ENCODE measurements at places on chromosomes 6 and 20. TPM values are rescaled to one million over a fixed set of nuclear protein-coding genes. Genes with fewer than 3 reads are reported as not detected.

LZTS3 gene
- 18.8 TPM for total RNA-seq

RNGTT gene
- 2.6 TPM for total RNA-seq

BNIP5 gene
- 0.29 TPM for total RNA-seq

GRCh38 chr6:147678253-147678652, 169.8 kb downstream of the SAMD5 start:
- DNase-seq: no peak

DNA sequence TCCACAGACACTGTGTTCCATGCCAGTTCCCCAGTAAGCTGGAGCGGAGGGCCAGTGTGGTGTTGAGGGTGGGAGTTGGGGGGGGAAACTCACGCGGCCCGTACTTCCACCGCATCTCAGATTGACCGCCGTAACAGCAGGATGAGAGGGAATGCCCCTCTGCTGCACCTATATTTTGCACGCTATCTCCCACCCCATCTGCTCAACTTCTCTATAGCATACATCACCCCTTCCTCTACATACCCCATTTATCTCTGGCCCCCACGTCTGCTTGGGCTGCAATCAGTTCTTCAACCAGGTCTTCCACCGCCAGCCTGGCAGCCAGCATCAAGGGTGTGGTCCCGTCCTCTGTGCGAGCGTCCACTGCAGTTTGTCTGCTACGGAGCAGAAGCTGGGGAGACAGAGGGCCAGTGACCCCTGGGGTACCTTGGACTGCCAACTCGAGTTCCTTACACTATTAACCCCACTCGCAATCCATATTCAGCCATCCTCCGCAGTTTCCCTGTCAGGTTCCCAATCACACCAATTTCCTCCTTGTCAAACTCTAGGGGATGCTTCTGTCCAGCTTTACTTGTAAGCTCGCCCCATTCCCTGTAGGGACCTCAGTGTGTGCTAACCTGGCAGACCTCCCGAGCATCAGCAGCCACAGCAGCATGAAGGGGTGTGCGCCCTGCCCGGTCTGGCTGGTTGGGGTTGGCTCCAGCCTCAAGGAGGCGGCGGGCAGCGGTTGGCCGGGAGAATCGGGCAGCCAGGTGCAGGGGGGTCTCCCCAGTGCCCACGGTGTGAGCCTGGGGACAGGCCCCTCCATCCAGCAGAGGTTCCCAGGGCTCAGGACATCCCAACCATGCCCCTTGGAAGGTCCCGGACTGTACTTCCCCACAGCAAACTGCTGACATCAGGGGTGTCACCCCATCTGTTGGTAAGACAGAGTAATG, 4.5 kb upstream of the GPSM3 start:
- no peak for DNase-seq

ANGPT4 gene
- not detected for total RNA-seq

DNA sequence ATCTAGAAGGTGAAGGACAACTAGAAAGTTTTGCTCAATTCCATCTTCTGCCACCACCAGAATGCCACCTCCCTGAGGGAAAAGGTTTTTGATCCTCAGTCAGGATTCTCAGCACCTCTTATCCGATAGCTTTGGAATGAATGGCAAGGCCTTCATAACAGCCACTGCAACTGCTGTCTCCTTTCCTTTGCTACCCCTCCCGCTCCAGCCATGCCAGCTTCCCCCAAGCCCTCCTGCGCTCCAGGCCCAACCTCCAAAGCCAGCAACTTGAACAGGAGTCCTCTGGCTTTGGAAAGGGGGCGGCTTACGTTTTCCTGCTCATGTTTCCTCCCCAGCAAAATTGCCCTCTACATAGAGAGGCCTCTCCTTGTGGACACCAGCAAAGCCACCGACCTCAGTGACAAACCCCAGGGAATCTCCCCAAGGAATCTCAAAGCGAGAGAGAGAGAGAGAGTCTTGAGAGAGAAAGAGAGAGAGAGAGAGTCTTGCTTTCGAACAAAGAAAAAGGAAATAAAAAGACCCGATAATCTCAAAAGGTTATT, 420 bp upstream of the BTN2A1 start:
- DNase-seq: no peak

GRCh38 chr6:958488-958887, 265.5 kb upstream of the EXOC2 start:
- no peak for DNase-seq

LIME1 gene
- 3.0 TPM for total RNA-seq

DNA sequence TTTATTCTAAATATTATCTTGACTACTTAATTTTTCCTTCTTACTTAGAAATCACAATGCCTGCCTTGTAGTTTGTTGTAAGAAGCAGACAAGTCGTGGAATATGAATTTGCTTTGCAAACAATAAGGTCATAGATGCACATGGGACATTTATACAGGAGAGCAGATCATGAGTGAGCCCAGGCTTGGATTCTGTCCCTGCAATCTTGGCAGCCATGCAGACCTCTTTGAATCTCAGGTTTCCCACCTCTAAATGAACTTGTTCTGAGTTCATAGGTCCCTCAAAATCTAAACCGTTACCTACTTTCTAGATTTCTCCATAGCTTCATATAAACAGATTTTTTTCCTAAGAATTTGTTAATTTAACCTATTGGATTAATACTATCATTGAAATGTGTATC, 19.5 kb downstream of the KIAA0408 start:
- DNase-seq: no peak

DNA sequence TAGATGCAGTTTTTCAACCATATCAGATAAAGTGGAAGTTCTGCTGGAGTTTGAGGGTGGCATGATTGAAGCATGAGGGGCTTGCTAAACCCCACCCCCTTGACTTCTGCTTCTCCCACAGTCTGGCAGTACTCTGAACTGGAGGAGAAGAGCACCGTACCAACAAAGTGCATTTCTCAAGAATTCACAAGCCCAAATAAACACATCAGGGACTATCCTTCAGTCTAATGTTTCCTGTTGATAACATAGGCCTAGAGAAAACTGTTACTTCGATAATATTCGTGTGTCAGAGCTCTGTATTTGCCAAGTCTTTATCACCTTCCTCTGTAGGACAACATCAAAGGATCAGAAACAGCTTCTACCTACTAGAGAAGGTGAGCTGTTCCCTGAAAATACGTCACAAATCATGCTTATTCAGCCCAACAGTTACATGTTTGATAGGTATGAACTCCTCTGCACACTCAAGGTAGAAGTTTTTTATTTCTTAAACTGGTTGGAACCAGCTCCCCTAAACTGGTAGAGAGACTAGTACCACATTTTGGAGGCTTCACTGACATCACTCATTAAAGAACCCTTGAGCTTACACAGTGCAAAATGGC, 153.2 kb upstream of the PRND start:
- no peak for DNase-seq

DNA sequence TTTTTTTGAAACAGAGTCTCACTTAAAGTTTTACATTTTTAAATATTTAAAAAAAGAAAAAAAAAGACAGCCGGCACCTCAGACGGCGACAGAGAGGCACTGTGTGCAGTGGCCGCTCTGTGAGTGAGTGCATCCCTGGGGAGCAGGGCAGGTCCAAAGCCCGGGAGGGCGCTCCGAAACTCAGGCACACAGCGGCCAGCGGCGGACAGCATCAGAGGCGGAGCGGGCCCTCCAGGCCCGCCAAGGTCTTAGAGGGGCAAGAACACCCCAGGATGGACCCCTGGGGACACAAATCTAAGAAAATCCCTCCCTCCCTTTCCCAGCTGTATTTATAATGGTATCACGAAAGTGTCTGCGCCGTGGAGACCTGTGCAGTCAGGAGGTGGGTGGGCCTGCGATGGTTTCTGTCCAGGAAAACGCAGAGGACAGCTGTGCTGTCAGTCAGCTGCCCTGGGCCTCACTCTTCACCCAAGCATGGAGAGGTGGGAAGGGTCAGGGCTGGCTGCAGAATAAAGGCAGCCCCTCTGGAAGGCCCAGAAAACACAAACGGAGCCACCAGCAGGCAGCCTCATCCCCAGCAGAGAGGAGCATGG, 43.8 kb downstream of the TAF4 start:
- DNase-seq: no peak

DNA sequence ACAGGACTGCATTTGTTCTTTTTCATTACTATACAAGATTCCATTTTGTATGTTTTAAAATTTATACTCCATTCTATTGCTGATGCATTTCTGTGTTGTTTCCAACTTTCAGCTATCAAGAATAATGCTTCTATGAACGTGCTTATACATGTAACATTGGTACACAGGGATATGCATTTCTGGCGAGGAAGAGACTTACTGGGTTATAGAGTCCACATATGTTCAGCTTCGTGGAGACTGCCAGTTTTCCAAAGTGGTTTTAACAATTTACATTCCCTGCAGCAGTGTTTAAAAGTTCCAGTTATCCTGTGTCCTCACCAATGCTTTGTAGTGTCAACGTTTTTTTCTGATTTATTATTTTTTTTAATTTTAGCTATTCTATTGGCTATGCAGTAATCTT, 48.5 kb downstream of the AIG1 start:
- no peak for DNase-seq

CLPSL2 gene
- total RNA-seq: 2.2 TPM

GRCh38 chr6:105034470-105034869, 77.6 kb downstream of the LIN28B start:
- DNase-seq: no peak

- DNase-seq: no peak
Observed at GRCh38 chr20:32442630-32443373, 84.7 kb downstream of the ASXL1 start.

DNA sequence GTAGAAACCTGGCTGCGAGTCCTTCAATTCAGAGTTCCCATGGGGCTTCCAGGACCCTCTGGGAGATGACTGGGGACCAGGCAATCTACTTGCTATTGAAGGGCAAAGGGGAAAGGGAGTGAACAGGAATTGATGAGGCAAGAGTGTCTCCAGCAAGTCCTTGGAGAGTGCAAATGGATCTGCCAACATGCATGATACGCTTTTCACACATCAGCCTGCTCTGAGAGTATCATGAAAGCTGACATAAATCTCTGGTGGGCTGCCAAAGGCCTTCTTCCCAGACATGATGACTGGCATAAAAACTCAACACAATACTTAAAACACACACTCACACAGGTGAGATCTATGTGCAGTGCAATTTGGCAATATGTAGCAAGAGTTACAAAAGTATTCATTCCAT, 759.1 kb downstream of the PTPRT start:
- no peak for DNase-seq

COX4I2 gene
- total RNA-seq: not detected

- DNase-seq: no peak
Observed at GRCh38 chr6:83292900-83293843, 100.0 kb downstream of the RWDD2A start.

CNR1 gene
- total RNA-seq: 0.56 TPM

SPATS1 gene
- 0.18 TPM for total RNA-seq

DNA sequence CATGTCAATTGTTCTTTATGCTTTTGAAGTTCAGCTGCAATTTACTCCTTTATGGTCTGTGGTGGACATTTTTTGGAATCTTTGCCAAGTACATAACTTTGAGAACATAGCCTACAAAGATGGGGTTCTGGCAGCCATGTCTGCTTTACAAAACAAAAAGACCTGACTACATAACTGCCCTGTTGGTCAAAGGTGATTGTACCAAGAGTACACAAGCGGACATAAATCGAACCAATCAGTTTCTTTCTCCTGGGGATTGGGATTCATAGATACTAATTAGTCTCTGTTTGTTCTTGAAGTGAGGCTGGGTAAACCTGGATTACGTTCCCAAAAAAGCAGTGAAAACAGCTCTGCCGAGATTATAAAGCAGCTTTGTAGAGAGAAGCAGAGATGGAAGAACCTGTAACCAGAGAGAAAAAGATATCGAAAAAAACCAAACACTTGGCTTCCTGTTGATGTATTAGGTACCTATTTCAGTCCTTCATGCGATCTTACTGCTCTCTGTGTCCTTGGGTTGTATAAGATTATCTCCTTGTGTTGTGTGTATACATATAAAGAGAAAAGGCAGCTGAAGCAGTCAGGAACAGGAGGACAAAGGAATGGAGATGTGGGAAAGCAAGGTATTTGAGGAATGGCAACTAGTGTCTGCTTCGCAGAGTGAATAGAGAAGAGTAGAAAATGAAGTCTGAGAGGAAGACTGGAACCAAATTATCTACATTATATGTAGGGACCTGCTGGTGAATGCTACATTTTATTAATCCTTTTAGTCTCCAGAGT, 2.7 kb upstream of the ZFAND3 start:
- no peak for DNase-seq

UTRN gene
- 80.6 TPM for total RNA-seq

- no peak for DNase-seq
Observed at GRCh38 chr6:24897186-24897585, 38.6 kb downstream of the RIPOR2 start.

DNA sequence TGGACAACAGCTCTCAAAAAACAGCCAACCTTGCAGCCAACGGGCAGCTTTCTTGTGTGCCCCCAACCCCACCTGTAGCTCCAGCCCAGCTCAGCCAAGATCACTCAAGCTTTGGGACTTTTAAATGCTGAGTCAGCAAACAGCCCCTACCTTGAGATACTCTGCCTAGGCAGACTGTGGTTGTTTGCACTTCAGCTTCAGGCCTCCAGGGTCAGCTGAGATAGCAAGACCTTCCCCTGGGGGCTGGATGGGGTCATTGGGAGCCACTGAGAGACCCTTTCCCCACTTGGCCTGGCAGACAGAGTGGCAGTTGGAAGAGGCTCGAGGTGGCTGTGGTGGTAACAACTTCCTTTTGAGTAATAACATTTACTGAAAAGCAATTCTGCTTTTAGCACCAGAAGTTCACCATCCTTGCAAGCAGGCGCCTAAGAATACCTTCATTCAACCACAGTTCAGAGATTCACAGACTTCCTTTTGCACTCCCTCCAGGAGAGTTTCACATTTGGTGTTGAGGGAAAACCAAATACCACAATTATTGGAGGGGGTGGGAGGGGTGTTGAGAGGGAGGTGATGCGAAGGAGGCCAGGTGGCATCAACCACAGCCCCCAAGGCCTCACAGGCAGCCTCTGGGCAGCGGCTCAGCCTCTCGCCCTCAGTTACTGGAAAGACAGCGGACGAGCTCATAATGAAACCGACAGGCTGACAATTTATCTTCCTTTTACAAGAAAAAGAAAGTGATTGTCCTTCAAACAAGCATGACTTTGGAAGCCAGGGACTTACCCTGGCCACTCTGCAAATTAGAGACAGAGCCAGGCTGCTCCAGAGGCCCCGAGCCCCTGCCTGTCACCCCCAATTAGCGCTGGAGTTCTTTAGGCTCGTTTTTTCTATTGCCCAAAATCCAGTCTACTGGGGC, 148.1 kb downstream of the CEBPB start:
- DNase-seq: no peak

GRCh38 chr6:122619309-122619708, 9.1 kb downstream of the PKIB start:
- no peak for DNase-seq

MRAP2 gene
- total RNA-seq: 3.0 TPM

- DNase-seq: no peak
Observed at GRCh38 chr20:17525650-17526049, 5.5 kb downstream of the BFSP1 start.

Measured in pancreas (tissue), 10 donors.